ENCODE measurements at places on chromosomes 13 and 19. TPM values are rescaled to one million over a fixed set of nuclear protein-coding genes. Genes with fewer than 3 reads are reported as not detected.

The PSG1 gene
- not detected for total RNA-seq

DNA sequence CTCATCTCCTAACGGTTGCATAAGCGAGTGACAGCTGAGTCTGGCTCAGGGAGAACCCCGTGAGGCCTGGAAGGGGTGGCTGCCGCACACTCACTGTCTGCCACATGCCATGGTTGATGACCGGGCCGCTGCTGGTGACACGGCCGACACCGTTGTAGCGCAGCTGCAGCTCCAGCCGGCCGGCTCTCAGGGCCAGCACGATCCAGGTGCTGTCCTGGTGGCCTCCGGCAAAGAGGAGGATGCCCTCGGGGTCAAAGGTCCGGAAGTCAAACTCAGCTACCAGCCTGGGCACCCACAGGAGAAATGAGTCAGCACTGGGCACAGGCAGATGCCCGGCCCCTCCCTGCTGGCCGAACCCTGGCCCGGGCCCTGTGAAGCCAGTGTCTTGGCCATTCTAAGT is 31.7 kb downstream of the GAS6 start:
- peak; percentile 74 for DNase-seq

The IL4I1 gene
- not detected for total RNA-seq

GRCh38 chr13:99958406-99959126 is 13.0 kb downstream of the ZIC5 start:
- DNase-seq, result no peak

GRCh38 chr19:13861714-13862531 is 15.0 kb upstream of the NANOS3 start:
- peak; percentile 90 for DNase-seq

DNA sequence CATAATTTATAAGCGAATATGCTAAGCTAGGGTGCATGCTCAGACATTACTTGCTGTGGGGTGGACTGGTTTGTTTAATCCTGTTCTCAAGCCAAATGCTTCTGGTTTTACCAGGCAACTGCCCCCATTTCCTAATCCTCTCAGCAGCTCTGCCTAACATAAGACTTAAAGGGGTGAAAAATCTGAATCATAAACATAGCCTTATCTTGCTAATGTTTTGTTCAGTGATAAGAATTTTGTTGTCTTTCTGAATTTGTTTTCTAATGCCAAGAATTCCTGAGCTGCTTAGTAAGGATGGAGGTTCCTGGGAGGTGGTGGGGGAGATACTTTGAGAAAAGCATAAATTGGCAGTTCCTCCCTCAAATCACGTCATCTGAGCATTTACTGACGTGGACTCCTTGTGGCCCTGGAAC is 42.7 kb downstream of the ING1 start:
- DNase-seq, result no peak

The DOCK9 gene
- total RNA-seq, result 77.0 TPM

- no peak for DNase-seq
Observed at GRCh38 chr19:54282686-54283470, 2.0 kb upstream of the LILRB2 start.

The LHB gene
- not detected for total RNA-seq

The ELOF1 gene
- 78.7 TPM for total RNA-seq

The SYNE4 gene
- total RNA-seq, result 0.91 TPM

The MRPL4 gene
- total RNA-seq, result 120 TPM

- DNase-seq, result peak; percentile 67
Observed at GRCh38 chr13:101144808-101145419, 271.4 kb downstream of the NALCN start.
